Gastroesophageal sphincter (tissue), 4 donors: ENCODE measurements at places on chromosomes 7 and 10. TPM values are rescaled to one million over a fixed set of nuclear protein-coding genes. Genes with fewer than 3 reads are reported as not detected.

DNA sequence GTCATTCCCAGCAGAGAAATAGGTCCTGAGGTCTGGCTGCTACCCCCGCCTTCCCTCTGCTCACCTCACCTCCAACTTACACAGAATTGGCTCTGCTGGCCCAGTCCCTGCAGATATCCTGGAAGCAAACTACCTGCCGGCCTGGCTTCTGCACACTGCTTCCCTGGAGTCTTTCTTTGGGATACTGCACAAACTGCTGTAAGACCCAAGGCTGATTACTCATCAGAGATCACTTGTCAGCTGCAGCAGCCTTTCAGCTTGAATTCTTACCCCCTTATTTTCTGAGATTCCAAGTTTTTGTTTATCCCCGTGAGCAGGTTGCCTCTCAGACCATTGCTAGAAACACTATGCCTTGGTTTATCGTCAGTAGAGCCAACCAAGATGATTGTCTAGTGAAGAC, 426.4 kb downstream of the PHTF2 start:
- no peaks in the 10 kb centered on the region for H3K27me3 ChIP-seq
- peaks cover 29% of the 10 kb centered on the region for H3K4me1 ChIP-seq
- no peak for ATAC-seq
- H3K36me3 ChIP-seq, result no peaks in the 10 kb centered on the region

GRCh38 chr10:66827353-66827752, 98.5 kb upstream of the LRRTM3 start:
- H3K27ac ChIP-seq, result no peak overlapping the region
- H3K27me3 ChIP-seq, result no peaks in the 10 kb centered on the region
- H3K4me3 ChIP-seq, result no peak overlapping the region
- no peaks in the 10 kb centered on the region for H3K36me3 ChIP-seq

- H3K4me3 ChIP-seq, result no peak overlapping the region
- H3K27me3 ChIP-seq, result peaks cover 32% of the 10 kb centered on the region
- H3K27ac ChIP-seq, result no peak overlapping the region
Measured at GRCh38 chr10:94376865-94377264, 14.1 kb upstream of the NOC3L start.

RAB19 gene
- not detected for total RNA-seq

- H3K4me1 ChIP-seq, result peaks cover 7% of the 10 kb centered on the region
- peaks cover 4% of the 10 kb centered on the region for H3K36me3 ChIP-seq
- no peak overlapping the region for H3K4me3 ChIP-seq
- no peak for ATAC-seq
Measured at GRCh38 chr10:31341552-31341951, 22.5 kb downstream of the ZEB1 start.

DNA sequence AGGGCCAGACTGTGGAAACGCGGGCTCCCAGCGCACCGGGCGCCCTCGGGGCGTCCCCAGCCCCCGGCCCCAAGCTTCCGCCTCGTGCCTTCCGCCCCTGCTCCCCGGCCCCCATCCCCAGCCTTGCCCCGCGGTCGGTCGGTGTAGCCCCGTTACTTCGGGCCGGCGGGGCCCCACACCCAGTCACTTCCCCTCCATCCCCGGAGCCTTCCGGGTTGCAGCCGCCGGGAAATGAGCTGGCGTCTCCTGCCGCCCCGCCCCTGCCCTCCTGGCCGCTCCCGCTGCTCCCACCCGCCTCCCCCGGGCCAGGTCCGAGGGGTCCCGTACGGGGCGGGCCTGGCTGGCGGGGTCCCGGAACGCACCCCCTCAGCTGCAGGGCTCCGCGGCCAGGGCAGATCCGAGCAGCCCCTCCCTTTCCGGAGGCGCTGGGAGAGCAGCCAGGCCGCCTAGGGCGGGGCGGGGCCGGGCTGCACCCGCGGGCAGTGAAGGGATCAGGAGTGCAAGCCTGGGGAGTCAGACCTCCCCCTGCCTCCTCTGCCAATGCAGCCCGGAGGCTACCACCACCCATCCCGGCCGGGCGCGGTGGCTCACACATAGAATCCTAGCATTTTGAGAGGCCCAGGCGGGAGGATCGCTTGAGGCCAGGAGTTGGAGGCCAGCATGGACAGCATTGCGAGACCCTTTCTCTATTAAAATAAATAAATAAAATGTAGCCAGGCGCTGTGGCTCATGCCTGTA, 709 bp downstream of the ARPC1B start:
- H3K36me3 ChIP-seq, result peaks cover 14% of the 10 kb centered on the region
- no peaks in the 10 kb centered on the region for H3K27me3 ChIP-seq
- peak overlapping the region; percentile 92 for H3K27ac ChIP-seq
- H3K4me1 ChIP-seq, result peaks cover 56% of the 10 kb centered on the region
- peak overlapping the region; percentile 59 for H3K4me3 ChIP-seq

GRCh38 chr7:112010994-112011393, 195.2 kb downstream of the DOCK4 start:
- ATAC-seq, result no peak
- no peaks in the 10 kb centered on the region for H3K4me1 ChIP-seq
- H3K4me3 ChIP-seq, result no peak overlapping the region
- H3K36me3 ChIP-seq, result no peaks in the 10 kb centered on the region
- H3K27ac ChIP-seq, result no peak overlapping the region

DNA sequence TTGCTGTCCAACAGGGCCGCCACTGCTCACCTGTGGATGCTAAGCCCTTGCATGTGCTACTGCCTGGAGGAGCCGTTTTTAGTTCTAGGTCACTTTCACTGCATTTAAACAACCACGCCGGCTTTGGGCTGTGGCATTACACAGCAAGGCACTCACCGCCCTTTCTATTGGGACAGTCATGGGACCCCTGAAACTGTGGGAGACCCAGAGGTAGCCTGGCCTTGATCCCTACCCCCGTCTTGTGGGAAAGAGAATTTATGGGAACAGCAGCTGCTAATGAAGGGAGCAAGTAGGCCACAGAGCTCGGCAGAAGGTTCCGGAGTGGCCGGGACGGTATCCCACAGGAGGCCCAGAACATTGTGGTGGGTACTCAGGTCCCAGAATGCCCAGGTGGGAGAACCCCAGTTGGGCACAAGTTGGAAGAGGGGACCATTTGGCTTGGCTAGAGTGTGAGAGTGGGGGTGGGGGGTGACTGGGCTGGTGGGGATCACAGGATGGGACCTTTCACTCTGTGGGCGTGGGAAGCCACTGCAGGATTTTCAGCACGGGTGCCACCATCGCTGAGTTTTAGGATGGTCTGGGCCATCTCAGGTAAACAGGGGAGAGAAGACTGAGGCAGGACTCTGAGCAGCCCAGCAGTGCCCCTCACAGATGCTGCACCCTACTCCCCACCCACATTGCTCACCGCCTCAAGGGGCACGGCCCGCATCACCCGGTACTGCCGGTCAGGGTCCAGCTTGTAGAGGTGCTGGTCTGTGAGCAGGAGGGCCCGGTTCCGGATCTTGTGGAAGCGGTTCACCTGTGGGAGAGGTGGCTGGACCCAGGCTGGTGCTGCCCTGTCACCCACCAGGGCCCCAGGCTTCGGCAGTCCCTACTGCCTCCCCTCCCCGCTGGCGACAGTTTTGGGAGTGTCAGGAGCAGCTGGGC, 15.2 kb downstream of the MYO1G start:
- peaks cover 41% of the 10 kb centered on the region for H3K27me3 ChIP-seq
- H3K36me3 ChIP-seq, result no peaks in the 10 kb centered on the region
- peak overlapping the region; percentile 54 for H3K4me3 ChIP-seq
- H3K27ac ChIP-seq, result no peak overlapping the region
- no peaks in the 10 kb centered on the region for H3K4me1 ChIP-seq

GRCh38 chr7:134932707-134933370, 53.5 kb upstream of the AGBL3 start:
- H3K4me1 ChIP-seq, result peaks cover 23% of the 10 kb centered on the region
- peak overlapping the region; percentile 86 for H3K27ac ChIP-seq
- no peaks in the 10 kb centered on the region for H3K27me3 ChIP-seq
- peak; percentile 90 for ATAC-seq
- peak overlapping the region; percentile 16 for H3K4me3 ChIP-seq

DNA sequence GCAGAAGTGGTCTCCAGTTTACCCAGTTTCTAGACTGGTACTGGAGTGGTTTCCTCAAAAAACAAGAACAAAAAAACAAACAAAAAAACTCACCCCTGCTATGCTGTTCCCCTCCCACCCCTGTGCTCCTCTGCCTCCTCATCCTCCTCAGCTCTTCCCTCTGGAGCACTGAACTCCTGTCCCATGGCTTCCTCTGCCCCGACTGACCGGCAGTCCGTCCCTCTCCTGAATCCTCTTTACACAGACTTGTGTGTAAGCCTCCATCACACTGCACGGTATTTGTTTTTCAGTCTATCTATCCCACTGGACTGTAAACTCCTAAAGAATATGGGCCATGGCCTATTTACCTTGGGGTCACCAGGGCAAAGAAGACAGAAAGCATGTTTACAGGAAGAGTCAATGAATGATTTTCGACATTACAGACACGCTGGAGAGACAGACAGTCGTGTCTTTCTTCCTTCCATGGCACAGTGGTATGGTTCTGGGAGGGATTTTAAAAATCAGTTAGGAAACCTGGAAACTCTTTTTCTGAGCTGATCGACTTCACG, 265.3 kb downstream of the GLI3 start:
- no peak overlapping the region for H3K4me3 ChIP-seq
- no peak for ATAC-seq
- H3K27ac ChIP-seq, result no peak overlapping the region
- H3K4me1 ChIP-seq, result no peaks in the 10 kb centered on the region
- H3K27me3 ChIP-seq, result no peaks in the 10 kb centered on the region

DNA sequence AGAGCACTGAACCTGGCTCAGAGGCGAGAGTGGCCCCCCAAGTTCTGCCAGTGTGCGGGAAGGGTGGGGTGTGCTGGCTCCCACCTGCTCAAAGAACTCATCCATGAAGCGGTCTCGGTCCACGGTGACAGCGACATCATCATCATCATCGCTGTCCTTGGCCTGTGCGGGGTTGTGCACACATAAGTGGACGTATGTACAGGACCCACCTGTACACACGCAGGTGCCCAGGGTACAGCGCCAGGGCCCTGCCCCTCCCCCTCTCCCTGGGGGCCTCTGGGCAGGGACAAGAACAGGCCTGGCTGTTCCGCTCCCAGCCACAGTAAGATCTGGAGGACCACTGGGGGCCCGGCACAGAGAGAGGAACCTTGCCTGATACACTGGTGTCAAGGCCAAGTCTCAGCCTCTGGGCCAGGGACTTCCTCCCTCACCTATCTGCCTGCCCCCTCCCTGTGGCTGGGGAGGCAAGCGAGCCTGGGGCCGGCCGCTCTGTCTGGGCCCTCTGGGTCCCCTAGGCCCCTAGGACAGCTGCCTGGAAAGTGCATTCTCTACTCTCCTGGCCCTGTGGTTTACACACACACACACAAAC, 10.4 kb downstream of the STX1A start:
- ATAC-seq, result no peak
- H3K4me1 ChIP-seq, result peaks cover 25% of the 10 kb centered on the region
- H3K27ac ChIP-seq, result no peak overlapping the region
- H3K4me3 ChIP-seq, result no peak overlapping the region
- no peaks in the 10 kb centered on the region for H3K27me3 ChIP-seq
- peaks cover 39% of the 10 kb centered on the region for H3K36me3 ChIP-seq

DNA sequence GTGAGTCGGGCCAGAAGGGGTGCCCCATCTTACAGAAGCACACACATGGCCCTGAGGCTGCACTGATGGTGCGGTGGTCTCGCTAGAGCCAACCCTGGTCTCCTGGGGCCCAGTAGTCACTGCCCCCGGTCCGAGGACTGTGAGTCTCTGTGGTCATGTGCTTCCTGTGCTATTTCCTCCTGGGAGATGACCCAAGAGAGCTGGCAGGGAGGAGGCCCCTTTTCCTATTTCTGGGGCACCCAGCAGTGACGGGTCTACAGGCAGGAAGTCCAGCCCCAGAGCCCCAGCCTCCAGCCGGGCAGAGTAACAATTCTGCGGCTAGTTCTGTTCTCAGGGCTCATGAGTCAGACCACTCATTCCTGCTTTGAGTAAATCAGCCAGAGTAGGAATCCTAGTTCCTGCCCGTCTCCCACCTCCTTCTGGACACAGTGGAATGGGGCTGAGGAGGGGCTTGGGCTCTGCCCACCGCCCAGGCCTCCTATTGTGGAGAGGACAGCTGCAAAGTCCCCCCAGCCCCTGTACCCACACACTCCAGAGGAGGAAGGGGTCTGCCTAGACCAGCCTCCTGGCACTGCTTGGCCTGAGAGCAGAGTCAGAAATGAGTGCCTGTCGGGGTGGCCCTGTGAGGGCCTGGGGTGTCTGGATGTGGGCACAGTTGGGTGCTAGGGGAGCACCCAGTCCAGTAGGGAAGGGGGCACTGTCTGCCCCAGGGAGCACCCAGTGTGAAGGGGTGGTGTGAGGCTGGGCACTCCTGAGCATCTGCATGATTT, 80.5 kb upstream of the PPIF start:
- peaks cover 98% of the 10 kb centered on the region for H3K4me1 ChIP-seq
- no peaks in the 10 kb centered on the region for H3K36me3 ChIP-seq
- H3K4me3 ChIP-seq, result no peak overlapping the region
- peak; percentile 81 for ATAC-seq

FKBP9 gene
- 135 TPM for total RNA-seq

SYT15 gene
- total RNA-seq, result 1.9 TPM

DNA sequence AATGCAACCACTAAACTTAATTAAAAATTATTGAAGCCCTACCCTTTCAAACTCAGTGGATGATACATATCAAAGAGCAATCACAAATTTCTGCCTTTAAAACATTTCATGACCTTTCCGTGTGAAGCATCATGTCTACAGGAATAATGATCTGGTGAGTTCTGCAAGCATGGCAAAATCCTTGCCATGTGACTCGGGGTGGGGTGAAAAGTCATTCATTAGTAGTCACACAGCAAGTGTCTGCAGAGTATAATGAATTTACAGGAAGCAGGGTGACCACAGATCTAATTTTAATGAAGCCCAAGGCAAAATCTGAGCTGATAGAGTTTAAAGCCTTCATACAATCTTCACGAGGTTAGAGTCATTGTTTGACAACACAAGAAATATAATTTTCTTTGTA, 351.9 kb downstream of the THSD7A start:
- no peaks in the 10 kb centered on the region for H3K27me3 ChIP-seq
- ATAC-seq, result no peak
- no peaks in the 10 kb centered on the region for H3K4me1 ChIP-seq

DNA sequence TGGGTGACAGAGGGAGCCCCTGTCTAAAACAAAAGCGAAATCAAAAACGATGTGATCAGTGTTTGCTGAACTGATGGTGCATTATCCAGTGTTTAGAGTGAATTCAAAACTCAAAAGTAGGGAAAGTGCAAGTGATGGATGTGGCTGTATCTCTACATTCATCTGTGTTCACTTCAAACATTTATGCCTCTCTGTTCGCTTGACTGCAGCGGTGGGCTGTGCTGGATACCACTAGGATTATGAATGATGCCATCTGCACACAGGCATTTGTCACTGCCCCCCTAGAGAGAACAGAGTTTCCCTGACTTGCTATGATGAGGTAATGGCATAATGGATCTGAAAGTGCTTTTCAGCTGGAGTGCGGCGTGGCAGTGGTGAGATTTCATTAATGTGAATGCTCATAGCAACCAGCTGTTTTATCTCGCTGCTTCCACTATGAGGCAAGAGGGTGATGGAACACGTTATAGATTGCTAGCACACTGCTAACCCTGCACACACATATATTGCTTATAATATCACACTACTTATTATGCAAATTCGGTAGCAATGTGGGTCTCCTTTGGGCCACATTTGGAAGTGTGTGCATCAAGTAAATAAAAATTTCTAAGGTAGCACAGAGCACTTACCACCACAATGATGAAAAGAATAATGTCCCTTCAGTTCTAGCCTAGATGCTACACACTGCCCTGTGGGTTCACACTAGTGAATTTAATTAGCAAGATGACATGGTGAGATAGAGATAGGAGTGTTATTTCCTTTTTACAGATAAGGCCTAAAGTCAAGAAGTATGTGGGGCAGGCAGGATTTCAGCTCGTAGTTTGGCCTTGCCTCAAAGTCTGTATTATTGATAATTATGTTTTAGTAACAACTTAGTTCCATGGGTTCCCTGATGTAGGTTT, 164.7 kb downstream of the CAMK1D start:
- H3K4me1 ChIP-seq, result no peaks in the 10 kb centered on the region
- no peak overlapping the region for H3K27ac ChIP-seq
- no peaks in the 10 kb centered on the region for H3K27me3 ChIP-seq
- H3K4me3 ChIP-seq, result no peak overlapping the region
- H3K36me3 ChIP-seq, result no peaks in the 10 kb centered on the region
- ATAC-seq, result no peak

PLEKHS1 gene
- total RNA-seq, result 1.1 TPM
